Activated CD8-positive, alpha-beta memory T cell treated with anti-CD3 and anti-CD28 coated beads for 4 hours (primary cell): ENCODE measurements at places on chromosomes 4 and X.

DNA sequence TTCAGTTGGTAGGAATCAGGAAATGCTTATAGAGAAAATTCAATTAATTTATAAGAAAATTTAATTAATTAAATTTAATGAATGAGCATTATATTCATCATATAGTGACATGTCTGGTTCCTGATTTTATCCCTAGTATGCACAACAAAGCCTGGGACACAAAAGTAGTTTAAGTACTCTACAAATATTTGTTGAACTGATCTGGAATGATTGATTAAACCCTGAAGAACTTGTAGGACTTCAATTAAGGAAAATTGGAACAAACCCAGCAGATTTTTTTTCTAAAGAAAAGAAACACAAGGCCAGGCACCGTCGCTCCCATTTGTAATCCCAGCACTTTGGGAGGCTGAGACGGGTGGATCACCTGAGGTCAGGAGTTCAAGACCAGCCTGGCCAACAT is 4.5 kb upstream of the APELA start:
- DNase-seq, result no peak

DNA sequence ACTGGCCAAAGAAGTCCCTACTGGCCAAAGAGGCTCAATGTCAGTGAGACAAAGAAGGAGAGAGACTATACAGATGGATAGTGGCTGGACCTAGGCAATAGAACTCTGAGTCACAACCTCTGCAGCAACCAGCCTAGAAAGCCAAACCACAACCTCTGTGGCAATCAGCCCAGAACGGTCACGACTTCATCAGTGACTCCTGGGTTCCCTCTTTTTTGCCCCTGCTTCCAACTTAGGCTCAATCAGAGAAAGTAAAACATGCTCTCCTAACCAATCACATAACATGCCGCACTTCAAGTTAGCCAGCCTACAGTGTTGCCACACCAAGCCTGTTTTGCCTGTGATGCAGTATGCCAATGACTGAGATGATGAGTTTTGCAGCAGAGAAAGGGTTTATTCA is 203.4 kb downstream of the ANAPC10 start:
- DNase-seq, result no peak

- DNase-seq, result no peak
Measured at GRCh38 chrX:8867406-8867805, 66.2 kb upstream of the FAM9A start.

DNA sequence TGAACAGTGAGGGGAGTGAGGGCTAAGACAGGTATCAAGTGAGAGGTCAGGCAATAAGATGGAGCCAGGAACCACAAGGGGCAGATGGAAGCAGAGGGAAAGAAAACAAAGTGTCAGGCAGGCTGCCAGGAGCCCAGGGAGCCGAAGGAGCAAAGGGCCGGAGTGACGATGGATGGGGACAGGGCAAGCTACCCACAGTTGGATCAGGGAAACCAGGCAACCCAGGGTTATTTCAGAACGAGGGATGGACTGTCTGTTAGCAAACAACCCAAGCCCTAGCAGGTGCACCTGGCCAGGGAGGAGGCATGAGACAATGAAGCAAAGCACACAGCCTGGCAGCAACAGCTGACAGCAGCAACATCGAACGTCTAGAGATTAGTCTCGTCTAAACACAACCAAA is 39.2 kb downstream of the SEL1L3 start:
- no peak for DNase-seq

- DNase-seq, result no peak
Measured at GRCh38 chr4:70703619-70704214, 15.4 kb downstream of the UTP3 start.

GRCh38 chr4:91990726-91991125 is 313.0 kb upstream of the GRID2 start:
- DNase-seq, result no peak

DNA sequence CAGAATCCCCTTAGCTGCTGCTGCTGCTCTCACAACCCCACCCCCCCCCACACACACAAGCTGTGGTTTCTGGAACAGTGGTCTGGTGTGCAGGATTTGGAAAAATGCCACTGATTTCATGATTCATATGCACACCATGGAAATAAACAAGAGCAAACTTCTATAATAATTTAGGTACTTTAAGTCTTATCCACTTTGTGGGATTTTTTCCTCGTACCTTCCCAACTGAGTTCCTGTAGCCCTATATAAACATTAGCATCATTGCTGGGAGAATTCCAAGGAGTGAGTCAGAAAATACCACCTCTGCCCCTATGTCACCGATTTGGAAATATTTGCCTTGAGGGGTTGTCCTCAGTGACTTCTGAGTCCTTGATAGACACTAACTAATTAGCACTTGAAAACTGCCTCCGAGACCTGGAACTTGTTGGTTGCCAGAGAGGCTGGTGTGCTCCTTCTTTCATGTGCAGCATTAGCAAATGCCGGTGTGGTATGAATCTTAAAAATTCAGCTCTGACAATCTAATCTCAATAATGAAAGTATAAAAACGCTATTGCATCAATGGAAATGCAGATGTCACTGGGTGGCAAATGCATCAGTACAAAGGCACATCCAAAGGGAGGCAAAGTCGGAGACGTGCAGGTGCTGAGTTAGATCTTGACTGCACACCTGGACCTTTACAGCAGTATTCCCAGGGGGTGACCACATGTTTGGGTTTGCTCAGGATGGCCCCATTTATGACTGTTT is 61.8 kb downstream of the CPE start:
- no peak for DNase-seq

GRCh38 chr4:58507079-58507478 is 1396.9 kb upstream of the IGFBP7 start:
- no peak for DNase-seq

DNA sequence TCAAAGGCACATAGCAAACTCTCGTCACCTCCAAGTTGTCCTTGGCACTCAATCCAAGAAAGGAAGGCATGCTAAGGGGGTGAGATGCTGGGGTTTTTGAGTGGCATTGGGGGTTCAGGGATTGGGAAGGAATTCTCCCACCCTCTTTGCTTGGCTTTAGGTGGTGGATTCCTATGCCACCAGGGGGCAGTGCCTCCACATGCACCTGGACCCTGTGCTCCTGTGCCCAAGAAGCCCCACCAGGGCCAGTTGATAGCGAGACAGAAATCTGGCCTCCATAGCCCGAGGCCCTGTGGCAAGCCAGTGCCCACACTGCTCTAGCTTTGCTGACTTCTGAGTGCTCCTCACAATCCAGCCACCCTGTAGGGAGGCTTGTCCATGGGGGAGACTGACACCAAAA is 2.0 kb upstream of the FATE1 start:
- no peak for DNase-seq
